ENCODE measurements at places on chromosomes 3 and 15. TPM values are rescaled to one million over a fixed set of nuclear protein-coding genes. Genes with fewer than 3 reads are reported as not detected.

The TIMP4 gene
- total RNA-seq, result not detected

The IVD gene
- total RNA-seq, result 68.6 TPM

The PAK6 gene
- total RNA-seq, result 0.35 TPM

The IRAK2 gene
- total RNA-seq, result 3.1 TPM

The AP3S2 gene
- 16.2 TPM for total RNA-seq

The LRRFIP2 gene
- 23.2 TPM for total RNA-seq

The ADGRG7 gene
- total RNA-seq, result not detected

The SCN5A gene
- total RNA-seq, result 0.39 TPM

The RARRES1 gene
- total RNA-seq, result not detected

The ZNF774 gene
- total RNA-seq, result 1.9 TPM

The C3orf80 gene
- total RNA-seq, result not detected

The NOX5 gene
- not detected for total RNA-seq

The FRMD5 gene
- total RNA-seq, result 0.56 TPM

The SLC51A gene
- total RNA-seq, result not detected

The SMCO1 gene
- total RNA-seq, result not detected

The ANKRD63 gene
- not detected for total RNA-seq

The ACTC1 gene
- total RNA-seq, result not detected

The ERC2 gene
- not detected for total RNA-seq
